ENCODE measurements at places on chromosomes 2 and 18.

GRCh38 chr2:36701391-36701795 is 4.9 kb downstream of the VIT start:
- no peak for DNase-seq

GRCh38 chr2:29160184-29160583 is 45.0 kb downstream of the CLIP4 start:
- DNase-seq: no peak

DNA sequence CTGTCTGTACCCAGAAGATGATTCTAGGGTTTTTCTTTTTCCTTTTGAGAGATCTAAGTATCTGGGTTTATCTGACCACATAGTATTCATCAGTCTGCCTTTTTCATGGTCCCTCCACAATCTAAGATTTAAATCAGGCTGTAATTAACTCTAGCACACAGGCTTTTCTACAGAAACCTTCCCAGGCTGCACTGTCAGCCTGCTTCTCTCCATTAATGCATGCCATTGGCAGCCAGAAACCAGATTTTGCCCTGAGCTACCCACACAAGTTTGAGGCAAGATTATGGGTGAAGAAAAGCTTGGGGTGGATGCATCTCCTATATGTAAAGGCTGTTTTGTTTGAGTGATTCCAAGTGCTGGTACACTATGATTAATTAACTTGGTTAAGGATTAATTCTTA is 45.7 kb upstream of the EML4 start:
- DNase-seq: no peak

- DNase-seq: no peak
Observed at GRCh38 chr18:73879766-73880165, 267.9 kb downstream of the FBXO15 start.

DNA sequence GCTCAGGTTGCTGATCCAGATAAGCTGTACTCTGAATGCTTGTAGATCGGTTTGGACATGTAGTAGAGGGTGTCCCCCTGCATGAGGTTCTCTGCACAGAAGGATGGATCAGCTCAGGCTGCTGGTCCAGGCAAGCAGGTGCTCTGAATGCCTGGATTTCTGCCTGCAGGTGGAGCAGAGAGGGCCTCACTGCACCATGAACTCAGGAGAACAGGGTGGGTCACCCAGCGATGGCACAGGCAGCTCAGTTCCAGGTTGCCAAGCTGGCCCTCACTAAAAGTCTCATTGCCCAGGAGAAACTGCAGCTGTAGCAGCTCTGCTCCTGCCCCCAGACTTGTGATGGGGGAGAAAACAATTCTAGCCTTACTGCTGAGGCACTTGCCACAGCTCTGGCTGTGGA is 491.8 kb downstream of the XIRP2 start:
- DNase-seq: no peak
